ENCODE measurements at places on chromosomes 1 and 21. TPM values are rescaled to one million over a fixed set of nuclear protein-coding genes. Genes with fewer than 3 reads are reported as not detected.

- no peak for DNase-seq
Observed at GRCh38 chr1:6961905-6962477, 176.7 kb downstream of the CAMTA1 start.

DNA sequence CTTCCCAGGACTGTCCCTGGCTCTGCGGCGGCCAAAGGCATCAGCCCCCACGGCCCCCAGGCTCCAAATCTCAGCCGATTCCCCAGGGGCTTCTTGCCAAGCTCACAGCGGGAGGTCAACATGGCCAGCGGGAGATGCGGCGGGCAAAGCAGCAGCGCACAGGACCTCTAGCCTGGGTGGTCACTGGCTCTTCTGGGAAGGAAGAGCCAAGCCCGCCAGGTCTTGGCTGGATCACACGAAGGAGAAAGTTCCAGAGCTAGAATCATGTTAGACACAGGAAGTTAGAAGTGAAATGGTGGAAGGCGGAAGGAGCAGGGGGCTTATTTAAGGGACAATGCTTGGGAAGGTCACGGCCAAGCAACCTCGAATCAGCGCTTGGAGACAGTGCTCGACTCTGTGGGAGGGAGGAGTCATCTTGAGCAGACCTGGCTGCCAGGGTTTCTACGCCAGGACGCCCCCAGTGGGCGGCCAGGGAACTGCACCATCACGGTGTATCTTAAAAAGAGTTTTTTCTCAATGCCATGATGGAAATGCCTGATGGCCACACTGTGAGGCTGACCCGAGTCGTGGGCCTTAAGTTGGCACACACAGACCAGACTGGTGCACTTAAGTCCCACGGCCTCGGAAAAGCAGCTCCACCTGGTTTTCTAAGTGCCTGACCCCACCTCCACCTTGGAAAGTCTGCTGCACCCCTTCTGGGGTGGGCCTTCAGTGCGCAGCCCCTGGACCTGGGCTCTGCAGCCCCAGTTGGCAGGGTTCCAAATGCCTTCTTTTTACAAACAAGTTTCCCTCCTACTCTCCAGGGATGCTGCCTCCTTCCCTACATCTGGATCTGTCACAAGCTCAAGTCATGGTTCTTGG is 29.3 kb downstream of the SLC66A1 start:
- peak; percentile 79 for DNase-seq

The HSD3B2 gene
- not detected for total RNA-seq

The NKAIN1 gene
- total RNA-seq = 0.63 TPM

The NTMT2 gene
- not detected for total RNA-seq

The OR2L8 gene
- not detected for total RNA-seq

The KCNN3 gene
- 16.8 TPM for total RNA-seq

The LORICRIN gene
- total RNA-seq = not detected

The POU3F1 gene
- total RNA-seq = 1.1 TPM

Measured in Daoy (cell line).